ENCODE measurements at places on chromosomes 7 and 10.

DNA sequence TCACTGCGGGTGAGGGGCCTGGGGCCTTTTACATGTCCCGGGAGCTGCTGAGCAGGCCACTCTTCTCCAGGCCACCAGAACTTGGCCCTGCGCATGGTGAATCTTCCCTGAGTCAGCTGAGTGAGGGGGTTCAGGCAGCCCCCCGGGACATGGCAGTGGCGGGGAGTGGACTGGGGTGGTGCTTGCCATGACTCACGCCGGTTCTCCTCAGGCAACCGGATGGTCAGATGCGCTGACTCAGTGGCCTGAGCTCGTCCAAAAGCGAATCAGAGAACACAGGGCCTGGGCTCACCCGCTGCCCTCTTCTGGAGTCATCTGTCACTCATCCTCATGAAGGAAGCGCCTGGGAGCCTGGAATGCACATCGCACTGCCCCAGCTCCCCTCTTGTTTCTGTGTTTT is 33.5 kb downstream of the HTRA1 start:
- DNase-seq, result no peak

DNA sequence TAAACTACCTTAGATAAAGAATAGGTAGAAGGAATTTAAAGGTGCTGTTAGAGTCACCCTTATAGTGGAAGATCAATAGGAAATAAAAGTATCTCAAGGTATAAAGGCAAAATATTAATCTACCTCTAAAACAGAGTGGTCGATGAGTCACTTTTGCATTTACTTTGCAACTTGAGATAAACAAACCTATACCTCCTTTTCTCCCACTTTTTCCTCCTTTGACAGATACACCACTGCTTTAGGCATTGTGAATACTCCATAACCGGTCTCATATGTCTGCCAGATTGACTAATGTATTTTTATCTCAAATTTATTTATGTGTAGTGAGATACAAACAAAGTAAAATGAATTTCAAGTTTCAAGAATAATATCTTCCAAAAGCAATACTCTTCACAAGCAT is 193.5 kb downstream of the SKAP2 start:
- no peak for DNase-seq

GRCh38 chr7:44541876-44542610 is 913 bp upstream of the NPC1L1 start:
- no peak for DNase-seq

DNA sequence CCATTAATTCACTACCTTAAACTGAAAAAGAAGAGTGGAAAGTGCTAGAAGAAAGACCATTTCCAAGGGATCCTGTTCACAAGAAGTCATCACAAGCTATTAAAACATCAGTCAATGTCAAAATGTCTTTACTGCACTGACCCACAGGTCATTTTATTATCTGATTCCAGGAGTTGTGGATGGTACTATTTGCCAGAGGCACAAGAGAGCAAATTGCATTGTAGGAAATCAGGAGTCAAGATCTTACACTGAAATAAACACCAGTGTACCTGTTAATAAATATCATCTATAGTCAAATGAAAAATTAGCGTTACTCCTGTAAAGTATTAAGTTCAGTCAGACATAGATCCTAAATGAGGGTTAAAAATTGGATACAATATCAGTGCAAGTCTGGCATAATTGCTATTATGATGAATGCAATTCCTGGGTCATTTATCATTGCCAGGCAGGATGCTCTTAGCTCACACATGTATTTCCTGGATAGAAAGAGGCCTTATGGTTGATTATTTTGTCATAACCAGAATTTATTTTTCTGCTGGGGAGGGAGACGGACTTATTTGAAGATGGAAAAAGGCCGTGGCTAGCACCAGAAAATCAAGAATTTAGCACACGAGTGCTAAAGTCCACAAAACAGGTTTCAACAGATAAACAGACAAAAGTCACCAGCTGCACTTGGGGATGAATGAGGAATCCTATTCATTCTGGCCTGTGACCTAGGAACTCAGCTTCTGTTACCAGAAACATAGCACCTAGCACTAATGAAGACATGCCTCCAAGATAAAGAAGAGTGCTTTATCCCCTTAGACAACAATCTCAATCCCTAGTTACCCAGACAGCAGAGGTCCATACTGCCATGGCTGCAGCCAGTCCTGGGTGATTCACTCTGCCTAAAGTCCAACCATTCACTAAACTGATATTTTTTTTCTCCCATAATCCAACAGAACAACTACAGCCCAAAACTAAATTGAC is 683.1 kb upstream of the POM121L12 start:
- no peak for DNase-seq

GRCh38 chr10:100886963-100887362 is 25.8 kb upstream of the SLF2 start:
- DNase-seq, result no peak

DNA sequence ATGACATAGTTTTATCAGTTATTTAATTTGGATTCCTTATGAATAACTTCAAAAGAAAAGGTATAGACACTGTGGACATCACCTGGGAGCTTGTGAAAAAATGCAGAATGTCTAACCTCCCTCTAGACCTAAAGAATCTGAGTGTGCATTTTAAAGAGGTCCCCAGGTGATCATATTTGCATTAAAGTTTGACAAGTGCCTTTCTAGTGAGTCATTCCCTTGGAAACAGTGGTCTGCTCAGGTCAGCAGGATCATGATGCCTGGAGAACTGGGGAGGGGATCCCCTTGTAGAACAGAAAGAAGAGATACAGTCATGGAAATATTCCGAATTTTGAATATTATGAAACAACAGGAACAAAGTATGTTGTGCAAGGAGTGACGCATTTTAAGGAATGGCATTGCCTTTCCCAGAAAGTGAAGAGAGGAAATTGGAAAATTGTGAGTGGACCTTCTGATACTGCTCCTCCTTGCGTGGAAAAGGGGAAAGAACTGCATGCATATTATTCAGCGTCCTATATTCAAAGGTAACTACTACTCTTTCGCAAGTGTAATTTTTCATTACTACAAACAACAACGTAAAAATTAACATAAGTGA is 4.6 kb downstream of the STEAP2 start:
- no peak for DNase-seq

GRCh38 chr7:108497082-108497725 is 28.7 kb downstream of the PNPLA8 start:
- DNase-seq, result peak; percentile 19

DNA sequence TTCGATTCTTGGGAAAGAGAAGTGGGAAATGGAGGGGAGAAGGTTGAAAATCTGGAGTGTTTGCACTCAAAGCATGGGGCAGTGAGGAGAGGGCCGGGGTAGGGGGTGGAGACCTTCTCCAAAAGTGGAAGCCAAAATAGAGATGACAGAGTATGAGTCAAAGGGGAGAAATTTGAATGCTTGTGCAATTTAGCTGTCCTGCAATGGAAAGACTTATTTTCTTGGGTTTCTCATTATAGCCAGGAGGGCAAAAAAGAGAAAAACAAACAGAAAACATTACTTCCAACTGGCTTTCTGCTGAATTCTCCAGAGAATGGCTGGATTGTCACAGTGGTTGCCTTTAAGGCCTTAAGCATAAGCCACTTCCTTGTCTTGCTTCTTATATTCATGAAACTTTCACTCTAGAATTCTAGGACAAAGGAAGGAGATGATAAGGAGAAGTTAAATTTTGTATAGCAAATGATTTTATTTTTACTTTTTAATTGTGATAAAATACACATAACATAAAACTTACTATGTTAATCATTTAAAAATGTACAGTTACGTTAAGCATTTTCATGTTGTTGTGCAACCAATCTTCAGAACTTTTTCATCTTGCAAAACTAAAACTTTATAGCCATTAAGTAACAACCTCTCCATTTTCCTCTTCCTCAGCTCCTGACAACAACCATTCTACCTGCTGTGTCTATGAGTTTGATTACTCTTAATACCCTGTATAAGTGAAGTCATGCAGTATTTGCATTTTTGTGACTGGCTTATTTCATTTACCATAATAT is 100.2 kb downstream of the GPR85 start:
- no peak for DNase-seq

GRCh38 chr10:55631071-55631654 is 729.9 kb downstream of the ZWINT start:
- DNase-seq, result no peak

- no peak for DNase-seq
These were observed 206.1 kb downstream of the RAMP3 start for GRCh38 chr7:45363669-45364068.

GRCh38 chr7:82373926-82374635 is 69.5 kb downstream of the CACNA2D1 start:
- DNase-seq, result no peak

GRCh38 chr10:101323495-101323894 is 30.5 kb upstream of the BTRC start:
- DNase-seq, result no peak

DNA sequence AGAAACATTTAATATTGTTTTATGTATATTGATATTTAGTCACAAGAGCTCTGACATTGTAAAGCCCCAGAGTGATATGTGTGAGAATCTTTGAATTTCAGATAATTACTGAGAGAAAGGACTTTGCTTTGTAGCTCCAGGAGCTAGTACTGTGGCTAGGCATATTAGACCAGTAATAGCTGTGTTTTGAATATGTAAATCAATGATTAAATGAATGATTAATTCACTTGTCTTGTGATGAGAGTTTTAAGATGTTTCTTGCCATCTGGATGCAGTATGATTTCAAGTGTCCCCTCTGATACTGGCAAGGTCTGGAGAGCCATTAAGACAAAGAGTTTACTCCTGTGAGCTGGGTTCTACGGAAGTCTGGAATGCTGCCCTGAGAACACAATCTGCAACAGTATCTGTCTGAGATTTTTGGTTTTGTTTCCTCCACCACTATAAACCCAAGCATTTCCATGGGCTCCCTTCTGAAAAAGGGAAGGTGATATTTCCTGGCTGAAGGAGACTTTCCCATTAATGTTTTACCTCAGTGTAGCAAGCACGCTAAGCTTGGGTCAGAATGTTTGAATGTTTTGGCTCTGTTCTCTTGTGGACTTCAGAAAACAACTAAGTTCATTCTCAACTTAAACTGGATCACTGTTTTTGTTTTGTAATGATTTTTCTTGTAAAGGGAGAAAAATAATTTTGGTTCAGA is 61.3 kb upstream of the BICC1 start:
- DNase-seq, result no peak

DNA sequence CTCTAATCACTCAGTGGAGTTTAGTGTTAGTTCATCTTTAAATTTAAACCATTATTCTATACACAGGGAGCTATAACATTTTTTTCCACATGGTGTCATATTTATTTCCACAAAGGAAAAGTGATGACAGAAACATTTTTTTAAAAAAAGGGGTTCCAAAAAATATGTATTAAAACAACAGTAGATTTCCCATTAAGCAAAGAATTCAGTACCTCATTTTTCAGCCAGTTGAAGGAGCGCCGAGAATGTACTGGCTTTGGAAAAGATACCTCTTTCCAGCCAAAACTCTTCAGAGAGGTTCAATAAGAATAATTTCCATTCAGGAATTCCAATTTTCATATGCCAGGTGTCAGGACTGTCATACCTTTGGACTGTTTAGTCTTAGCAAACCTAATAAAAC is 250.5 kb upstream of the MEOX2 start:
- DNase-seq, result no peak
